ENCODE measurements at places on chromosomes 5 and 9.

DNA sequence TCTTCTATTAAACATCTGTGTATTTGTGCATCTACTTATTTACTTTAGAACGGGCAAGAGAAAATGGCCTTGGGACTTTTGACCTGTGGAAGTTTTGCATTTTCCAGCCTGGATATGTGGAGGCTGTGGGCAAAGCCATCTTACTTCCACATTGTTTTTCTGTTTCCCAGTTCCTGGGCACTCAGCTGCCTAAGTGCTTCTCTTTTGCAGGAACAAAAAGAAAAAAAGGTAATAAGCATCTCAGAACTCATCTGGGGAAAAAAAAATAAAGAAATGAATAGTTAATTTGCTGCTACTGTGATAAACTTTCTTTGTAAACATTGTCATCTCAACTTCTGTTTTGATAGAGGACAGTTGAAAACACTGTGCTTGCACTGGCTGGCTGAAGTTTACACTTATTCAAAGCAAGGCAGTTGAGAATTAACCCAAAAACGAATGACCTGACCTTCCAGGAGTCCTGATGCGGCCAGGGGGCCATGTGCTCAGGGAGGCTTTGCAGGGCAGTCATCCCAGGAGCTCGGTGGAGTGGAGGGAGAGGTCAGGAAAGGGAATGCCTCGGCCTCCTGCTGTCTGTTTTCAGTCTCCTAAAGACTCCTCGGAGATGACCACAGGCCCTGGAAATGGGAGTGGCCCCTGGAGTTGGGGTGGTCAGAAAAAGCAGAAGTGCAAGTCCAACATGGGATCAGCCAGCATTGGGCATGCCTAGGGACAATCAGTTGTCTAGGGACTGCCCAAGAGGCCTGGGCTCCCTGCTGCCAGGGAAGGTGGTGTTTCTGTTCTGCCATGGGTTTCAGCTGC, 75.5 kb downstream of the RAI14 start:
- DNase-seq, result no peak

DNA sequence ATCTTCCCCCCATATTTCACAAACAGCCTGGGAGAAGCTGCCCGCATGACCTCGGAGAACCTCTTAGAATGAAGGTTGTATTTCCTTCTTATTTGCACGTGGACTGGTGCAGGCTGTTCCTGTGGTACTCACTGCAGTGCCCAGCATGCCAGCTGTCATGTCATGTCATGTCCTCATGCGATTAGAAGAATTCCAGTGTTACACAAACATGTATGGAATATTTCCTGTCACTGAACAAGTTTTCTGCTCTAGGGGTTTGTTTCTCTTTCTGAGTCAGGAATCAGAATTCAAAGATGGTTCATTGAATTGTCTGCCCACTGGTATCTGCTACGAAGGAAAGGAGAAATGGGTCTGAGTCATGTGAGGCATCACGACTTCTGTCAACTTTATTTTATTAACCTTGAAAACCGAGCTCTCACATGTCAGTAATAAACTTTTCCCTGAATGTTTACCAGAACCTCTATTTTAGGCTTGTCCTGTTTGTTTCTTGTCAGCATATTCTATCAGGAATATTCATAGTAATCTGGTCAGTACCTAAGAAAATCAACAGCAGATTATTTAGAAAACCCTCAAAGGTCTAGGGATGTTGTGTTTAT, 415.6 kb downstream of the GADD45G start:
- DNase-seq, result no peak

GRCh38 chr5:53814819-53815218, 254.4 kb downstream of the NDUFS4 start:
- no peak for DNase-seq

DNA sequence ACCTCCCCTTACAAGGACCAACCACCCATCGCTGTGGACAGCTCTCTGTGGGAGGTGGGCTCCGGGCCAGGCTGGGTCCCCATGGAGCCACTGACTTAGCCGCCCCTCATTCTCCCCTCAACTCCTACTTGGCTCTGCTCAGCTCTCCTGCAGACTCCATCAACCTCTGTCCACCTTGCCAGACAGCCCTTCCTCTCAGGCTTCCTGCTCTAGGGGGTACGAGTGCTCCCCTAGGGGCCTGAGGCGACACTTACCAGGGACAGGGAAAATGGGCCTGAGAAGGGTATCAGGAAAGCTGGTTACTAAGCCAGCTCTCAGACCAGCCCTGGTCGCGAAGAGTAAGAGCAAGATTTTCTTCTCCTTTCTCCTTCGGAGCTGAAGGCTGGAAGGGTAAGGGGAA, 43.9 kb downstream of the SHB start:
- DNase-seq, result no peak

- no peak for DNase-seq
Measured at GRCh38 chr9:110214586-110215355, 6.8 kb upstream of the C9orf152 start.

GRCh38 chr9:75039801-75040200, 11.7 kb upstream of the CARNMT1 start:
- DNase-seq, result no peak

DNA sequence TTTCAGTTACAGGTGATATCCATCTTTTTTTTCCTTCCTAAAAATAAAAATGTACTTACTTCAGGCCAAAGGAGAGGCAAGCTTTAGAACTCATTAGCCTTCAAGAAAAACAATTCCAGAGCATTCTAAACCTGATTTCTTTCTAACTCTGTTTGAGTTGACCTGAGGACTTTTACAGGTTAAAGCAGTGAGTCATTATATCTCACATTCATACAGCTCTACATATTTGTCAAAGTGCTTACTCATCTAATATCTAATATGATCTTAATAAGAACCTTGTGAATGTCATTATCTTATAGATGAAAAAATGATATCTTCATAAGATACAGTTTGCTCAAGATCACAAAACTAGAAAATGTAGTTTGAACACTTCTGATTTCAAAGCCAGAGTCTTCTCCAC, 149.2 kb upstream of the CDKN2B start:
- DNase-seq, result no peak

- DNase-seq, result no peak
Measured at GRCh38 chr9:25724424-25724823, 46.2 kb upstream of the TUSC1 start.

- no peak for DNase-seq
Measured at GRCh38 chr5:77369566-77369965, 122.5 kb downstream of the WDR41 start.

DNA sequence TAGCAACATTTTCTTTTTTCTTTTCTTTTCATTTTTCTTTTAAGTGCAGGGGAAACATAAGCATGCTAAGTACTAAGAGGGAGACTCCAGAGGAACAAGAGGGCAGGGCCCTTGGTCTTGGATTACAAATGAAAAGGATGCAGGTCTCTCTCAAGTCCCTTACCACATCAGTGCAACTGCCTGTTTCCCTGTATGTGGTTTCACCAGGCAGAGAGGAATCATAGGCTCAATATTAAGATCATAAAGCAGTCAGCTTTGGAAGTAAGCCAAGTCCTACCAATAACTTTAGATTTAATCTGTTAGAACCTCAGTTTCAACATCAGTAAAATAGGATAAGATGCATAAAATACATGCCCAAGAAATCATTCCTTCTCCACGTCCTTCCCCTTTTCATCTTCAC, 422.7 kb upstream of the PAPPA start:
- no peak for DNase-seq

DNA sequence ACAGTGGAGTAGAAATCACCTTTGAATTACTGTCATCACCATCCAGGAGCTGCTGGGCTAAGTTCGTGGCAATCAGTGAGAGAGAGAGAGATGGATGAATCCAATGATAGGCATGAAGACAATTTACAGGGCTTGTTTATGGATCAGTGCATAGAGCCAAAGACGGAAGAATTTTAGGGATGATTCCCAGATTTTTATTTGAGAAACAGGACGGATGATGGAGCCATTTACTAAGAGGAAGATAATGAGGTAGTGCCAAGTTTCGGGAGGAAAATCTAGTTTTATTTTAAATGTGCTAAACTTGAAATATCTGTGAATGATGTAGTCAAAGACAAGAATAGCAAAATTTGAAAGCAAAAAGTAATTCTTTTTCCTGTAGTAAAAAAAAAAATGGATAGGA, 394.2 kb upstream of the PAPPA start:
- DNase-seq, result no peak

DNA sequence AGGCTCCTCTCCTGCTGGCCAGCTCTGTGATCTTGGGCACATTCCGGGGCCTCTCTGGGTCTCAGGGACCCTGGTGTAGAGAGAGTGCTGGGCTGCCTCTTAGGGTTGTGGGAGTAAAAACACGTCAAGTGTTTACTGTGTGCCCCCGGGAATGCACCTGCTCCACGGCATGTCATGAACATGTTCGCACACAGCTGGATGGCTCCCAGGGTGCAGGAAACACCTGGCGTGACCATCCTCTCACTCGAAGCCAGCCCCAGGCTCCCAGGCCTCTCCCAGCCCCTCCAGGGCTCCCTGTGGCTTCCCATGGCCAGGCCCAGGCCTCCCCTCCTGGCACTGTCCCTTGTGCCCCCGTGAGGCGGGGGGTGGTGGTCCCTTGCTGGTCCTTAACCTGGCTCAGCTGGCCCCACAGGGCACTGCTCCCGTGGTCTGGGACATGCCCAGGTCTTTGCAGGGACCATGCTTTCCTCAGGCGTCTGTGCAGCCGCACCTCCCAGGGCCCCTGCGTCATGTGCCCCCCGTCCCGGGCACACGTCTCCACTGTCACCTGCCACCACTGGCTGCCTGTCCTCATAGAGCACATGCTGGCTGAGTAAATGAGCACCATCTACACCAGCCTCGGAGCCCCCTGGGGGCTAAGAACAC, 44.9 kb downstream of the SLC6A3 start:
- DNase-seq, result no peak

DNA sequence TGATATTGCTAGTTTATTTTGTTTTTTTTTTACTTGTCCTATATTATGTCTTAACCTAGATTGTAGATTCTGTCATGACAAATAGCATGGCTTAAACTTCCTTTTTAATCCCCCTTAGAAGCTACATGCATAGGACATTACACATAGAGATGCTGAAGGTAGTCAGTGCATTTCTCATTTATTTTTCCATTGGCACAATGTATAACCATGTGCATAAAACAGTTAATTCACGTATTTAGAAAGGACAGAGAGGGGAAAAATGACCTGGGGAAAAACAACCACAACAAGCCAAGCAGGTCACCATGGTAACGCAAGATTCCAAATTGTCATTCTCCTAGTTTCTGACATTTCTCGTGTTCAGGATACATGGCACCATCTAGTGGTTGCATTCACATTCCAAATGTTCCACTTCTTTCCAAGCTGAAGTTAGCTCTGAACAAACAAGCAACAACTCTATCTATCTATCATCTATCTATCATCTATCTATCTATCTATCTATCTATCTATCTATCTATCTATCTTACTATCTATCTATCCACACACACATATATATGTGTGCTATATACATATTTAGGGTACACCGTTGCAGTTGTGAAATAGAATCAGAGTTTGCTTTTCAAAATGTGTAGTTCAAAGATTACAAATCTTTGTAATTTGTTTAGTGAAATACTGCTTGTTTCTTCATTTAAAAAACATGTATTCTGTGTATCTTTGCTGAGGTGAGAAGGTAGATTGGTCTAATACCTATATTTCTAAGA, 487.2 kb upstream of the ST8SIA4 start:
- peak; percentile 35 for DNase-seq

DNA sequence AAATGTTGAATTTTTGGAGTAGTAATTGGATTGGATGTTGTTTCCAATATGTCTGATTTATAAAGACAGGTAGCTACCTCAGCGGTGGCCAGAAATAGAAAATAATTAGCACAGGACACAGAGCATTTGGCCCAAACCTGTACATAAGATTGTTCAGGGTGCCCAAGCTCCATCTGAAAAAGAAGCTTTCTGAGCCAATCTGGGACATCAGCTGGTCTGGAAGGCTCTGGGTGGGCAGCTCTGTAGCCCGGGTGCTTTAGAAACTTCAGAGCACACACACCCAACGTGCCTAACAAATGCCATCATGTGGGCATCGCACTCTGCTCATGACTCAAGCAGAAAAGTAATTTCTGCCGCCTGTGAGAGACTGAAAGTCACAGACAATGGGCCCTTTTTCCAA, 460.7 kb downstream of the ICE1 start:
- DNase-seq, result no peak

DNA sequence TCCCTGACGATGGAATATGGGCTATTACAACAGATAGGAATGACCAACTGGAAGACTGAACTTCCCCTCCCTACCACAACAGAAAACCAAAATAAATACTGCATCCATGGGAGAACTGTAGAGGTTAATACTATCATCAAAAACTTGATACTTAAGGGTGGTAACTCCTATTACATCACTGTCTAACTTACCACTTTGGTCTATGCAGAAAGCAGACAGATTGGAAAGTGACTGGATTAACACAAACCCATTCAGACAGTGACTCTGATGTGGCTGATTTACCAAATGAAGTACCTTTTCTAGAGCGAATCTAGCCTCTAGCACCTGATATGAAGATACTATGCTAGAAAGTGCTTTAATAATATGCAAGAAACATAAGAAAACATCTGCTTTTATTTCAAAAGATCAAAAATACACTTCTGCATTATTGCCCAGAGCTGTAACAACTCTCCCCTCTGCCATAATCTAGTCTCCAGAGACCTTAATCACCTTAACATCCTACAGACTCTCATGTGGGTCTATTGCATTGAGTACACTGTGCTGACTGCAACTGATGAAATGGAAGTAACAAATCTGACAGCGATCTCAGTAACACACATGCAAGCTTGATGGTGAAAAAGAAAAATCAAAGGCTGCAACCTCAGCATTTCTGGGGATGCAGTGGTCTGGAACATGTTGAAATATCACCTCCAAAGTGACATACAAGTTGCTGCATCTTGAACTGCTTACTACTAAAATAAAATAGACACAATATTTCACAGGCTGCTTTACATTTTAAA, 62.7 kb downstream of the EPB41L4A start:
- no peak for DNase-seq

GRCh38 chr5:132013006-132013689, 1.7 kb upstream of the ACSL6 start:
- no peak for DNase-seq

Measured in NCI-H1105 (cell line).